Activated naive CD4-positive, alpha-beta T cell treated with Interleukin-2 at 50 U/mL for 16 hours (primary cell): ENCODE measurements at places on chromosomes 7 and 10.

DNA sequence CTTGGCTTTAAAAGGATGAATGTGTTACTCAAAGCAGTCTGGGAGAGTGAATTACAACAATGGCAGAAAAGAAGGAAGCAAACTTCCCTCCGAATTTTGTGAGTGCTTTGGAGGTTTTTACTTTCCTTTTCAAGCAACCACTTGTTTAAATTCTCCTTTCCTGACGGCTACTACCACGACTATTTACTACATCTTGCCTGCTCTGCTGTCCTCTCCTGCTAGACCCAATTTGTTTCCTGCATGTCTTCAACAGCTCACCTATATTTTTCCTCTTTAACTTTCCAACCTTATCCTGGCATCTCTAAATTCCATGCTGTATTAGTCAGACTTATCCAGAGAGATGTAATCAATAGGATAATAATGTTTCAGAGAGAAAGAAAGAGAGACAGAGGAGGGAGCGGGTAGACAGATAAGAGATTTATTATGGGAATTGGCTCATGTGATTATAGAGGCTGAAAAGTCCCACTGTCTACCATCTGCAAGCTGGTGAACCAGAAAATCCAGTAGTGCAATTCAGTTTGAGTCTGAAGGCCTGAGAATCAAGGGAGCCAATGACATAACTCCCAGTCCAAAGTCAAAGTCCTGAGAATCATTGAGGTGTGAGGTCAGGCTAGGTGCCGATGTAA lies 42.8 kb upstream of the SLC13A1 start:
- DNase-seq = no peak

DNA sequence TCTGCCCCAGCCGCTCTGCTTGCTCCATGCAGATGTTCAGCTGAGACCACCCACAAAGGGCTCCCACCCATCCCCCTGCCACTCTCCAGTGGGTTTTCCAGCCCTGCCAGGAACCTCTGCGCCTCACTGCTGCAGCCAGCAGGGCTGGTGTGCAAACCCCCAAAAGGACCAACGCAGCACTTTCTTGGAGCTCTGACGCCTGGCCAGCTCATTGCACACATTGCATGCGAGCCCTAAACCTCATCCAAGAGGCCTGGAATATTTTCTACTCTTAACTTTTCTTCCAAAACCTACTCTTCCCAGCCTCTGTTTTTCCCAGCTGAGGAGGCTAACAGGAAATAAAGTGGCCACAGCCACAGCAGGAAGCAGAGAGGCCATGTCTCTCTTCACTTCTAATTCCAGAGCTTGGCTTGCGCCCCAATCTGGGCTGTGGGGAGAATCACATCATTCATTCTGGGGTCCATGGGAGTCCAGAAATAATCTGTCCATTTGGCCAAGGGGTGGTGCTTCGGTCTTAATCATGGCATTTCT lies 4.6 kb upstream of the FAM170B start:
- DNase-seq = no peak

DNA sequence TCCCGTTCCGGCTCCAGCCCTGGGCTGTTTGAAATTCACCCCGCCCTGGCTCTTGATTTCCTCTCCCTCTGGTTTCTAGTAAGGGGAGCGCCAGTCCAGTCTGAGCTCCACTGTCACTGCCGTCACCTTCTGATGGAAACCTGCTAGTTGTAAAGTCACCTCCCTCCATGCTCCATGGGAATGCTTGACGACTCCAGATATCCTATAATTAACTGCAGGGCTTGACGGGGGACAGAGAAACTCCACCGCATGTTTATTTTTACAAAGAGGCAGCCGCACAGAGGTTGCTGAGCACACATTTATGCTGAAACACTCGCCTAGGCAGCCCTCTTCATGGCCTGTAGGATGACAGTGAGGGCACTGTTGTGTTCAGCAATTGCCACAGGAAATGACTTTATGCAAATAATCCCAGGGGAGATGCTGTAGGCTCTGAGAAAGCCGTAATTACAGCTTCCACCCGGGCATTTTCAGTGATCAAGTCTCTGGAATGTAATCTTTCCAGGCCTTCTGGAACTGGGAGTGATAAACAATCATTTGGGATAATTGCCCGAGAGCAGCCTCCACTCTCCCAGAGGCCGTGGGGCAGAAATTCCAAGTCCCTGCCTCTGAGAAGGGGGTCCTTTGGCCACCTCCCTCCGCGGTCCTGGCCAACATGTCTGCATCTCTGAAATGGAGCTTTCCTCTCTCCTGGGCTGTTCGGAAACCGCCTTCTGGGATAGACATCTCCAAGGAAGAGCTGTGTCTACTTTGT lies 300.5 kb downstream of the KLF6 start:
- no peak for DNase-seq

DNA sequence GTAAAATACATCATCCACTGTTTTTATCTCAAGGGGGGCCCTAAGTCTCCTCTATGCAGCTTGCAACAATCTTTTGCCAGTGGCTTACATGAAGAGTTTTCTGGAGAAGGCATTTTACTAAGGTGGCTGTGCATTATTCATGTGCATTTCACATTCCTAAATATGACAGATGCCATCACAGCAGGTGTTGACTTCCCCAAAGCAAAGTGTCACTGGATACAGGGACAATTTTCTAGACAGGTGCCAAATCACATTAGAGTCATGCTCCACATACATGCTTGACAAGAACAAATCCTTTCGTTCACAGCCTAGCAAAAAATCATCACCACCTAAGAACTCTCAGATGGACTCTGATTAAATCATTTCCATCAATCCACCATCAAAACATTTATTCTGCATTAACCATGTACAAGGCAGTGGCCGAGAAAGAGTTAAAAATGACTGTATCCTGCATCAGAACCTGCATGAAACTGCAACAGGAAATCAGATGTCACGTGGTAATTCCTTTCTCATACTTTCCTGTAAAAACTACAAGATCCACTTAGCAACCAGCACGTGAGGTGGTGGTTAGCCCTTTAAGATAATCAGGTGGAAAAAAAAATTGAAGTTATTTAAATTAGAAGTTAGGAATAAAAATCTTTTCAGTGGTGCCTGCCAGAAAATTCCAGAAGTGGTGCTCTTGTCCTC lies 88.2 kb upstream of the AFAP1L2 start:
- no peak for DNase-seq

DNA sequence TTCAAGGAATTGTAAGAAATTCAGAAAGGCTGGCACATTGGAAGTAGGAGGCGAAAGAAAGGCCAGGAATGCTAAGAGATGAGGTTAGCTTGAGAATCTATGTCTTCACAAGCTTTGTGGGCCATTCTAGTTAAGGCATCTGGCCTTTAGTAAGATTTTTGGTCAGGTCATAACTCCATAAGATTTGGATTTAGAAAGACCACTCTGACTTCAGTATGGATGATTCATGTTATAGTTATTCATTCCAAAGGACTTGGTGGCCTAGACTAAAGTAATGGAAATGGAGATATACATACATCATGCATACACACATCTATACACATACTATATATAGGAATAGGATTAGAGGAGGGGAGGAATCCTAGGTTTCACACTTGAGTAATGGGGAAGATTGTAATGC lies 77.5 kb downstream of the SEPTIN7 start:
- DNase-seq = no peak

GRCh38 chr10:78115135-78115853 lies 81.6 kb downstream of the RPS24 start:
- no peak for DNase-seq
